ENCODE measurements at places on chromosomes 6 and 20.

DNA sequence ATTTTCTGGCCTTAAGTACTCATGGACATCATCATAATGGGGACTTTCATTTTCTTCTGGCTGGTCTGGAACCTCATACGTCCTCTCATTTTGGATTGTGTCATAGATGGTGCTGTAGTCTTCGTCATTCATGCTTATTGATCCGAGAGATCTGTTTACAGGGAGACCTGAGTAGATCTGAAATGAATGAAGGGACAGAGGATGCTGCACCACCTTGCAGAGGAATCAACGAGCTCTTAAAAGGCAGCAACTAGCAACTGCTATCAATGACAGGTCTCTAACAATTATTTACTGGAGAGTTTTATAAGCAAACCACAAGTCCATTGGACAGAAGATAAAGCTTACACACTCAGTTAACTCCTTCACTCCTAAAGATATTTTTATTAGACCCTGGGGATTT lies 49.7 kb upstream of the ENPP4 start:
- DNase-seq: no peak

DNA sequence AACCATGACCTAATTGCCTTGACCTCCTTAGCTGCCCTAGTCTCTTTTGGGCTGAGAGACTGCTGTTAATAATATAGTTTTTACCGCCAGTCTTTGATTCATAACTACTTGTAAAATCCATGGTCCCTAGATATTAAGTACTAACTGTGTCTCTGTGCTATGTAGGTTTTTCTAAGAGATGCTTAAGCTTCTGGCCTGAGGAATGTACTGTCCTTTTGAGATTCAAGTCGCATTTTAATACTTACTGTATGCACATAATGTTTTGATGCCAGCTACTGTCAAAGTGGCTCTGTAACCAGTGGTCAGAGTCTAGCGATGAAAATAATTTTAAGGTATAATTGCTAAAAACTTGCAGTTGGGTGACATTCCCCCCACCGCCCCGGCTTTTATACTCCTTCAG lies 2.1 kb downstream of the AKAP12 start:
- no peak for DNase-seq

GRCh38 chr20:19330038-19330437 lies 117.6 kb downstream of the SLC24A3 start:
- no peak for DNase-seq

GRCh38 chr6:166360243-166361076 lies 18.1 kb upstream of the SFT2D1 start:
- DNase-seq: no peak

GRCh38 chr20:7411075-7411474 lies 529.2 kb downstream of the HAO1 start:
- DNase-seq: no peak

GRCh38 chr6:129606664-129607063 lies 103.3 kb downstream of the ARHGAP18 start:
- no peak for DNase-seq

GRCh38 chr6:91099479-91099878 lies 512.6 kb upstream of the MAP3K7 start:
- DNase-seq: no peak

DNA sequence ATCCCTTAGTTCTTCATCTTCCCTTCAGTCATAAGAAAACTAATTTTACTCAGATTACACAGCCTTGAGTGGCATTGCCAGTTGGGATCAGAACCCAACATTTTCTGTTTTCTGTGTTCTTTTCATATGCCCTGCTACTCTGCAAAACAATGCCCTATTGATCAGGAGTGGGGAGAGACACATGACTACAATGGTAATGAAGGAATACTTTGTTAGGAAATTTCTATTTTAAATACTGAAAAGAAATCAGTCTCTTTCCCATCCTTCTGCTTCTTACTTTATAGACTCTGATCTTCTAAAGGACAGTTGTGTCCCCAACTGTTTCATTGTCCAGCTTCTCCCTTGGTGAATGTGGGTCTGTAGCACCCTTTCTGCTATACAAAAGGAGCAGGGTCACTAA lies 5.5 kb upstream of the PKIB start:
- no peak for DNase-seq

- no peak for DNase-seq
These were observed 186.5 kb downstream of the MEI4 start for GRCh38 chr6:77839292-77839691.

GRCh38 chr20:42530855-42531448 lies 658.8 kb downstream of the PTPRT start:
- DNase-seq: no peak

DNA sequence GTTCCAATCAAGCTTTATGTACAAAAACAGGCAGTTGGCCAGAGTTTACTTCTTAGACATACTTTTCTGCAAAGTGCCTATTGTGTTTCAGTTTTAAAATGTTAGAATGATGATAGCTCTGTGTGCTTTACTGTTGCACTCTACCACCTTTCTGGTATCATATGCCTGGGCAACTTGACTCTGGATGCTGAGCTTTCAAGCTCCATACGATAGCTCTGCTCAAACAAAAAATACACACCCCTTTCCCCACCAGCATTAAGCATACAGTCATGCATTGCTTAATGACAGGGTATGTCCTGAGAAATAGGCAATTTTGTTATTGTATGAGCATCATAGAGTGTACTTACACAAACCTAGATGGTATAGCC lies 123.1 kb downstream of the RCAN2 start:
- no peak for DNase-seq

DNA sequence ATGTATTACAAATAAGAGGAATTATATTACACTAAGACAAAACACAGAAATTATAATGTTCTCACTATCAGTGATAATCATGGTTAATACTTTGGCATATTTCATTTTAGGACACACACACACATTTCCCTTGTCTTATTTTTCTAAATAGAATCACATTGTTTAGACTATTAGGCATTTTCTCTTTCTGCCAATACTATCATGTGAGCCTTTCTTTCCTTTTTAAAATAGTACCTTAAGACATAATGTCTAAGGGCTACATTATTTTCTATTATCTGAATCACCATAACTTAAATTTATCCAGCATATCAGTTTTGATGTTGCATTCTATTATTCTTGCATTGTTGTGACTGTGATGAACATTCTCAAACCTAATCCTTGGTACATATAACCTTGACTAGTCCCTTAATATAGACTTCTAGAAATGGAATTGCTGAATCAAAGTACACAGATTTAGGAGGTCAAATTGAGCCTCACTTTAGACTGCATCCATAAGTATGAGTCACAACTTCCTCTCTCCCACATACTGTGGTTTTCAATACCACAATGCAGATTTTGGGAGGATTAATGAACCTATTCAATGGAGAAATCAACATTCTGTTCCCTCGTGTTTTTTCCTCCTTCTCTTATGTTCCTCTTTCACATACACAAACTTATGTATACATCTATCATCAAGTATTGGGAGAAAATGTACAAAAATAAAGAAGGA lies 212.6 kb downstream of the MOXD1 start:
- DNase-seq: no peak

- DNase-seq: no peak
These were observed 47.5 kb downstream of the EYA4 start for GRCh38 chr6:133288662-133289061.

DNA sequence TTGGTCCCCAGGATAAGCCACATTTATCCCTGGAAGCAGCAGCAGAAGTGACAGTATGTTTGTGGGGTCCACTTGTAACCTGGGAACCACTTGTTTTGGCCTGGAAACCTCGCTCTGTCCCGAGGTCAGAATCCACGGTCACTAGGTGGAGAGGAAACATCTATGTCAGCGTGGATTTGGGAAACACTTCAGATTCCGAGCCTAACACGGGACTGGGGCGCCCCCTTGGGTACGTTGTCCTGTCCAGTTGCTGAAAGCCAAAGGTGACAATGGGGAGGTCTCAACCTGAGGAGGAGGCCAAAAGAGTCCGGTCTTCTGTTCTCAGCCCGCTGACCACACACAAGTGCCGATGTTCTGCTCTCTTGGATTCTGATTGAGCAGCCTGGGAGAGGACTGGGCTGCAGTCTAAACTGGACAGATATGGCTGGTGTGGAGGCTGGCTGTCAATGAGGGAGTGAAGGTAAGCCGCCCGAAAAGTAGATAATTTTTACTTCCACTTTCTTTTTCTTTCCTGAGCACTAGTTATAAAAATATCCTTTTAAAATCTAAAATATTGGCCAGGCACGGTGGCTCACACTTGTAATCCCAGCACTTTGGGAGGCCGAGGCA lies 4.9 kb upstream of the ZFP57 start:
- no peak for DNase-seq

DNA sequence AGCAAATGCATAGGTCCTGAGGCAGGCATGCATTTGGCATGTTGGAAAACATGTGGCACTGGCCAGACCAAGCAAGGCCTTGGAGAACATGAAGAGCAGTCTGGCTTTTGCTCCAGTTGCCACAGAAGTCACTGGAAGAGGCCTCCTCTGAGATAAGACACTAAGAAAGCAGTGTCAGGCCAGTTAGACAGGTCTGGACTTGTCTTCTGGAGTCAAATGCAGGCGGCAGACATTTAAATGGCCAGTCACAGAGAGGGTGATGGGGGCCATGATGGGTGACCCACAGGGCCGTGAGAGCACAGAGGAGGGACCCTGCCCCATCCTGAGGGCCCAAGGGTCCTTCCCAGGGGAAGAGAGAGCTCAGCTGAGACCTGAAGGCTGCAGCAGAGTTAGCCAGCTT lies 26.7 kb upstream of the ADA start:
- no peak for DNase-seq

DNA sequence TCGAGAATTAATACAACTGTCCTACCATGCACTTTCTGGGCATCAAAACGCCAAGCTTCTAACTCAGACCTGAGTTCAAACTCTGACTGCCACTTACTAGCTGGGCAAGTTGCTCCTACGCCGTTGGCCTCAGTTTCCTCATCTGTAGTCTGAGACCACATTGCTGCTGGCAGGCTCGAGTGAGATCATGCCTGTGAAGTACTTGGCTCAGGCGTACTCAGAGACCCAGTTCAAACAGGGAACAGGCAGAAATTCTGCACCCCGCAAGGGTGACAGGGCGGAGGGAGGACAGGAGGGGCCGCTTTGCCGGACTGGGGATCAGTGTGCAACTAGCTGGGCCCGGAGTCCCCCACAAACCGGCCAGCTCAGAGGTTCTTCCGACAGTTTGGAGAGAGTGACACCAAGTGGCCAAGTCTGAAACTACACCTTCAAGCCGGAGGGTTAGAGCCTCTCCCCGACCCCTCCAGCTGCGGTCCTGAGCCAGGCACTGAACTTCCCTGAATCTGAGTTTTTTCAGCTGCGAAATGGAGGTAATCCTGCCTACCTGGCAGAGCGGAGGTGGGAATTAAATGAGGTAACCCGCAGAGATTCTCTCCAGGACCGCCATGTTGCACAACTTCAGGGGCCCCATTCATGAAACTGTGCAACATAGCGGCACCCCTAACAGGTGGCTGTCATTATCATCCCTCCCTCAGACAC lies 46.0 kb upstream of the PTPN1 start:
- DNase-seq: peak; percentile 41

GRCh38 chr6:153215242-153215641 lies 84.2 kb upstream of the RGS17 start:
- no peak for DNase-seq

DNA sequence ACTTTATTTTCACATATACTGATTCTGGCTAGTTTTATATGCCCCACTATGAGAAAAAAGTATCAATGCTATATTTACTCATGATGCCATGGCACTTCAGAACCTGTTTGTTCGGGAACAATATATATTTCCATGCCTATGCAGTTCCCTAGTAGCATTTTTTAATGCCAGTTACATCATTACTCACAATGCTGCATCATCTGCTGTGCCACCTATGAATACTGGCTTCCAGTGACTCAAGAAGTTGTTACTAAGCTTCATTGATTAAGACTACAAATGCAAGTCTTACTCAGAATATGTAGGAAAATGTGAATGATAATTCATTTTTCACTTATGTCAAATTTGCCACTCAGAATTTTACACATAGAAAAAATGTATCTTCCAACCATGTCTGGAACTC lies 97.9 kb downstream of the MAFB start:
- DNase-seq: no peak

- no peak for DNase-seq
These were observed 32.2 kb upstream of the MICB start for GRCh38 chr6:31465718-31466117.

GRCh38 chr6:43658161-43658560 lies 13.3 kb downstream of the RSPH9 start:
- no peak for DNase-seq

GRCh38 chr6:166109608-166110007 lies 58.0 kb downstream of the TBXT start:
- DNase-seq: no peak

DNA sequence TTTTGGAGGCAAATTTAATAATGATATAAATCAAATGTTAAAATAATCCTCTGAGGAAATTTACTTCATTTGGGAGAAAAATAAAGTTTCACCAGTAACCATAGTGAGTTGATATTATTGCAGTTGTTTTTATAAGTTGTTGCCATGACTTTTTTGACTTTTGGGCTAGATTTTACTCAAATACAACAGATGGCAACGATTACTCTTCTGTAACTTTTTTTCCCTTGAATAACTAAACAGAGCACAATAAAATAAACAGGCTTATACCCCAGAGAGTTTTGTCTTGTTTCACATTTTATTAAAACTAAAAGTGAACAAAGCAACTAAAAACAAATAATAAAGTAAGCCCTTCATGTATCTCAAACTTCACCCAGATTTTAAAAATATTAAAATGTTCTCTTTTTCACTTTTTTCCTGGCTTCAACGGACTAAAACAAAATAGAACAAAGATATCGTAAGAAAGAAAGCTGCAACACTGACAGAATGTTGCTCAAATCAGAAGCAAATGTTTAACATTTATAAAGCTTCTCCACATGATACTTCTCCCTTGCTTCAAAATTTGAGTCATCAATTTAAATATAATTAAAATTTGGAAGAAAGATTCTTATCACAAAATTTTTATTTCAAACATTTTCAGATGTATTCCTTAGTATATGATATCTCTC lies 42.5 kb upstream of the BMP5 start:
- DNase-seq: no peak

GRCh38 chr6:26475823-26476729 lies 18.3 kb downstream of the BTN2A1 start:
- no peak for DNase-seq

GRCh38 chr6:152093711-152094110 lies 286.2 kb downstream of the ESR1 start:
- no peak for DNase-seq

DNA sequence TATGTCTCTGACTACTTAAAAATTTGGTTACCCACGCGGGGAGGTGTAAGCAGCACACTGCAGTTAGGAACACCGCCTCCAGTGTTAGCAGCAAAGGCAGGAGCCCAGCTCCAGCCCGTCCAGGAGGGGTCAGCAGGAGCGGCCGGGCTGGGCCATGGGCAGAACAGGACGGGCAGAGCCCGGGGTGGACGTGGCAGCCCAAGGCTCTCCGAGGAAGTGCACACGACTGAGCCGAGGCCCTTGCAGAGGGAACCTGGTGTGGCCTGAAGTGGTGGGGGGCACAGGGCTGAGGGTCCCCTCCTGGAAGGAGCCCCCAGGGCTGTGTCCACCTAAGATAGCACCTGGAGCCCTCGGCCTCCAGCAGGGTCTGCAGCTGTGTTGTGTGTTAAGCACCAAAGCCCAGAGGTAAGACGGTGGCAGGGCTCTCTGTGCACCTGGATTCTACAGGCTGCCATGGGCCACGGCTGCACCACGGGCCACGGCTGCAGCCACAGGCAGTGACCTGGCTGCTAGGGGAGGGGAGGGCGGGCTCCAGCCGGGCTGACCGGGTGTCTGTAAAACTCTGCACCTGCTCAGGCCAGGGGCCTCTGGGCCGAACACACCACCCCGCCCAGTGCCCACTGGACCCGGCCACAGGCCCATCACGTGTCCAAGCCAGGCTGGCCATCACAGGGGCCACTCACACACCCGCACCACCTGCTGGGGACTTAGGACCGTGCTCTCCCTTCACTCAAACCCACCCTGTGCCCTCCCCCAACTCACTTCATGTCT lies 6.6 kb downstream of the SLC2A4RG start:
- no peak for DNase-seq

- no peak for DNase-seq
These were observed 849.9 kb upstream of the EPHA7 start for GRCh38 chr6:94269256-94269655.

All from activated T-helper 1 cell treated with Interleukin-2 at 50 U/mL for 16 hours (primary cell).